Activated CD8-positive, alpha-beta memory T cell treated with anti-CD3 and anti-CD28 coated beads, Interleukin-2, amount 10 ng/mL, durations not matched to agents 7 days and 5 days (primary cell): ENCODE measurements at places on chromosomes 16 and 17. TPM values are rescaled to one million over a fixed set of nuclear protein-coding genes. Genes with fewer than 3 reads are reported as not detected.
A peak's percentile ranks its signal among the peaks of the same experiment; 100 is the strongest.

Gene TAC4
- total RNA-seq, result not detected

Gene NPIPB6
- total RNA-seq, result 4.6 TPM

Gene NCOR1
- total RNA-seq, result 175 TPM

Gene ABCC1
- total RNA-seq, result 54.9 TPM

Gene HLF
- total RNA-seq, result 2.5 TPM

Gene SLC12A3
- not detected for total RNA-seq

Gene GPT2
- total RNA-seq, result 21.4 TPM

Gene MFSD6L
- 0.12 TPM for total RNA-seq

DNA sequence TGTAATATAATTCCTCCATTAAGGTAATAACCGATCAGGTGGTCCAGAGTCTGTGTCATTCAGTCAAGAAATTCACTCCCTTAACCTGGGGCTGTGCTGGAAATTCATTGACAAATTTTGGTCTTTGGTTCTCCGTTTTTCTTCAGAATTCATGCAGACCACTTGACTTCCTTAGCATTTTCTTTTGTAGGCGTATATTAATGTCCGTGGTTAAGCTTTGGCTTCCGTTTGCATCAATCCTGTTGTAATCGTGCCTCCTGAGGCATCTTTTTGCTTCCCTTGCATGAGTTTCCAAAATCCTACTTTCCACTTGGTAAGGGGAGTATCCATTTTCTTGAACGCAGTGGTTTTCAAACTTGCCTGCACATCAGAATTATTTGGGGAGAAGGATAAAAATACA lies 9.0 kb downstream of the LRRC37B start:
- H3K4me3 ChIP-seq, result peak overlapping the region; percentile 3
- H3K27ac ChIP-seq, result peak overlapping the region; percentile 78
- no peaks in the 10 kb centered on the region for H3K27me3 ChIP-seq
- H3K4me1 ChIP-seq, result peaks cover 48% of the 10 kb centered on the region

DNA sequence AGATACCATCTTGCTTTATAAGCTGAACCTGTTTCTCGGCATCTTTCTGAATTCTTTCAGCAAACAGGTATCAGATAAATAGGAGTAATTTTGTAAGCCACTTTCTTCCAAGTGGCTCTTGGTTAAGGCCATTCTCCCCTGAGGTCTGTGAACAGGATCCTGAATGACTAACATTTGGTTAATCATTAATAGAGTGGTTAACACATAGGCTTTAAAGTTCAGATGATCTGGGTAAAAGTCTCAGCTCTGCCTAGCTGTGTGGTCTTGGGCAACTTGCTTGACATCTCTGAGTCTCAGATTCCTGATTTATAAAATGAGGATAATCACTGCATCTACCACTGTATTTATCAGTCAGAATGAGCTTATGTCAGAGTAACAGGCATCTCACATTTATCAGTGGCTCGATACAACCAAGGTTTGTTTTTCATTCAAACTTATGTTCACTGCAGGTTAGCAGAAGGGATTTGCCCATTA lies 44.4 kb upstream of the ANKFN1 start:
- H3K4me3 ChIP-seq, result no peak overlapping the region
- no peak for DNase-seq

GRCh38 chr17:78532922-78533640 lies 44.1 kb downstream of the DNAH17 start:
- no peak overlapping the region for H3K4me3 ChIP-seq
- H3K27ac ChIP-seq, result no peak overlapping the region
- DNase-seq, result no peak
- no peaks in the 10 kb centered on the region for H3K36me3 ChIP-seq
- H3K27me3 ChIP-seq, result peaks cover under 1% of the 10 kb centered on the region

DNA sequence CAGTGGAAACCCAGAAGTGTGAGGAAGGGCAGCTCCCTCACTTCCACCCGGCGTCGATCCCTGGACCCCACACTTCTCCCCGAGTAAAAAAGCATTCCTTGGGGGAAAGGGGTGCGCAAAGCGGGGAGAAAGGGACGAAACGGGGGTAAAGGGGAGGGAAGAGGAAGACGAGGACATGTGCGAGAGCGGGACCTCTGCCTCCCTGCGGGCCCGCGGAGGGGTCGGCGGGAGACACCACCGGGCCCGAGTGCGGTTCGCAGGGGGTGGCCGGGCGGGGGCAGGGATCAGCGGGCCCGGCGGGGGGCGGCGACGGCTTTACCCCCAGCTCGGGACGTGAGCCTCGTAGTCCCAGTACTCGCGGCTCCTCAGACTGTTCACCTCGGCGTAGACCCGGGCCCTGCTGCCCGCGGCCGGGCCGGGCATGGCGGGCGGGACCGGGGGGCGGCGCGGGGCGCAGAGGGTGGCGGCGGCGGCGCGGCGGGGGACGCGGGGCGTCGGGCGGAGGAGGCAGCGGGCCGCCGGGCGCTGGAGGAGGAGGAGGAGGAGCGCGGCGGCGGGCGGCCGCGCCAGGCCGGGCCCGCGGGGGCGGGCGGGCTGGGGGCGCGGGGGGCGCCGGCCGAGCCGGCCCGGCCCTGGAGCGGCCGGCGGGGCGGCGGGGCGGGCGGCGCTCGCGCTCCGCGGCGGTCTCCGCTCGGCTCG lies 443 bp downstream of the CSNK2A2 start:
- peaks cover 28% of the 10 kb centered on the region for H3K36me3 ChIP-seq
- peaks cover 23% of the 10 kb centered on the region for H3K27me3 ChIP-seq
- no peak for DNase-seq
- peak overlapping the region; percentile 80 for H3K4me3 ChIP-seq

DNA sequence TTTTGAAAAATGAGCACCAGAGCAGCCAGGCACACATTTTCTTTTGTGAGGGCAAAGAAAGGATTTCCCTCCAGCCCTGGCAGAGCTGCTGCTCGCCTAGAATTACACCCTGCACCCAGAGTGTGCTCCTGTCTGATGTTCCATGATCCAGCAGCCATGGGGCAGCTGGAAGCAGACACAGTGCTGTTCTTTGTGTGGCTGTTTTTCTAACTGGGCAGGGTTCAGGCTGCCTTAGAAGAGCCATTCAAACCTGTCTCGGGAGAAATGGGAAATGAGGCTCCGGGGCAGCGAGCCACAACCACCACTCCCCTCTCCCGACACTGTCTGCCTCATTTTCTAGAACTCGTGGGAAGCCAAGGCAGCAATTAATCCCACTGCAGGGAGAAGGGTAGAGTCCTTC lies 28.9 kb downstream of the LITAF start:
- H3K36me3 ChIP-seq, result peaks cover 45% of the 10 kb centered on the region
- H3K27me3 ChIP-seq, result no peaks in the 10 kb centered on the region
- no peak overlapping the region for H3K4me3 ChIP-seq
- no peak for DNase-seq

DNA sequence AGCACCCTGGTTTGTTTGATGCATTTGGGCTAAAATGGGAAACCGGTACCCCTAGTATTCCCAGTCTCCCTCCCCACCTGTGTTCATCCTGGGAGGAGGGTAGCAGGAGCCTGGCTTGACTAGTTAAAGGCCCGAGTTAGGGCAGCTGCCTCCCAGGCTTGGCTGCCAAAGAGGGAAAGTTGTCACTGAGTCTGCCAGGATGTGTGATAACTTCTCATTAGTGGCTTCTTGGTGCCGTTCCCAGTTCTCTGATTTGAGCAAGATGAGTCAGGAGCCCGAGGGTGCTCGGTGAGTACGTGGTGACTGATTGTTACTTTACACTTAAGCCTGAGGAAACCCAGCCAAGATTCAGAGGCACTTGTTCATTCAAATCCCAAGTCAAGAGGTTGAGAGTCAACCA lies 2.5 kb downstream of the KRT32 start:
- H3K36me3 ChIP-seq, result no peaks in the 10 kb centered on the region
- no peak for DNase-seq
- H3K27ac ChIP-seq, result no peak overlapping the region

GRCh38 chr17:74567397-74567796 lies at the start of gene CD300H:
TSS of gene CD300H (minus strand) at chr17:74567509.
- H3K36me3 ChIP-seq, result no peaks in the 10 kb centered on the region
- H3K4me1 ChIP-seq, result peaks cover 10% of the 10 kb centered on the region
- H3K27me3 ChIP-seq, result peaks cover 44% of the 10 kb centered on the region
- H3K4me3 ChIP-seq, result no peak within 1 kb of the TSS
- no peak within 1 kb of the TSS for H3K27ac ChIP-seq
- no peak for DNase-seq
